Activated B cell treated with CpG ODN at 0.5 μM for 24 hours (primary cell): ENCODE measurements at places on chromosomes 2 and 18. TPM values are rescaled to one million over a fixed set of nuclear protein-coding genes. Genes with fewer than 3 reads are reported as not detected.

Gene INHBB
- total RNA-seq, result not detected in 2 replicates

DNA sequence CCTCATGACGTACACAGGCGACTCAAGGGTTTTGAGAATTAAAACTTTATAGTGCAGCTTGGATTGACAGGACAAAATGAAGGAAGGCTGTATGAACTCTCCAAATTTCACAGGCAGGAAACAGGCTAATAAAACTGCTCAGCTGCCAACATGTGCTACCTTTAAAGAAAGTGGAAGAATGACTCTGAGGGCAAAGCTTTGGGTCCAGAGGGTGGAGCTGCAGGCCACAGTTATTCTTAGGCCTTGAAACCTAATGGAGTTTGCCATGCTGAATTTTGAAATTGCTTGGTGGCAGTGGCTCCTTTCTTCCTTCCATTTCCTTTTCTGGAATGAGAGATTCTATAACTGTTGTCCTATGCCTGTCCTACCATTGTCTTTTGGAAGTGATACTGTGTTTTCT is 34.8 kb downstream of the HAT1 start:
- peaks cover 39% of the 10 kb centered on the region for H3K36me3 ChIP-seq
- DNase-seq, result no peak
- no peaks in the 10 kb centered on the region for H3K27me3 ChIP-seq
- H3K4me1 ChIP-seq, result no peaks in the 10 kb centered on the region

Gene ADAM23
- total RNA-seq, result 0.86 and 1.5 TPM in 2 replicates

Gene SALL3
- not detected in 2 replicates for total RNA-seq

- H3K36me3 ChIP-seq, result no peaks in the 10 kb centered on the region
- no peaks in the 10 kb centered on the region for H3K27me3 ChIP-seq
- H3K4me1 ChIP-seq, result peaks cover 19% of the 10 kb centered on the region
- DNase-seq, result no peak
- no peak overlapping the region for H3K27ac ChIP-seq
Observed at GRCh38 chr2:9332853-9333245, 90.5 kb downstream of the ITGB1BP1 start.

Gene UPP2
- not detected in 2 replicates for total RNA-seq

GRCh38 chr2:241390301-241391206 is 34.5 kb downstream of the FARP2 start:
- H3K36me3 ChIP-seq, result peaks cover 24% of the 10 kb centered on the region
- H3K4me1 ChIP-seq, result peaks cover 54% of the 10 kb centered on the region
- H3K4me3 ChIP-seq, result no peak overlapping the region
- DNase-seq, result no peak
- no peaks in the 10 kb centered on the region for H3K27me3 ChIP-seq

- H3K27ac ChIP-seq, result no peak overlapping the region
- DNase-seq, result no peak
- H3K4me1 ChIP-seq, result peaks cover 19% of the 10 kb centered on the region
Observed at GRCh38 chr2:218860950-218861381, 1.4 kb downstream of the WNT6 start.

DNA sequence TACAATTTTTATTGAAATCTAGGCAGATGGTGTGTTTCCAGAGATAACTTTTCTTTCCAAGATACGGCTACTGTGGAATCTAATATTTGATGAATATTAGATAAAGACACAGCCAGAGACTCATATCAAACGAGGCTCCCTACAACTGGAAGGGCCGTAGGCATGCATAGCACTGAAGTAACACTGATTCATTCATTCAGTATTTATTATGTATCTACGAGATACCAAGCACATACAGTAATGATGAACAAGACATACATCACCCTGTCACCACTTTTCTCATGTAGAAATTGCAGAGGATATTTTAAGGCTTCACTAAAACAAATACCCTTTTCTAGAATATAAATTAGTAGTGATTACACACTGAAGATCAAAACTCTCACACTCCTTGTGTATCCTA is 74.5 kb downstream of the KCTD18 start:
- H3K27me3 ChIP-seq, result peaks cover 4% of the 10 kb centered on the region
- no peak for DNase-seq
- H3K4me3 ChIP-seq, result no peak overlapping the region
- no peak overlapping the region for H3K27ac ChIP-seq

- no peak overlapping the region for H3K27ac ChIP-seq
- DNase-seq, result no peak
- H3K4me3 ChIP-seq, result no peak overlapping the region
- no peaks in the 10 kb centered on the region for H3K4me1 ChIP-seq
Observed at GRCh38 chr2:24857746-24858145, 62.3 kb downstream of the ADCY3 start.

DNA sequence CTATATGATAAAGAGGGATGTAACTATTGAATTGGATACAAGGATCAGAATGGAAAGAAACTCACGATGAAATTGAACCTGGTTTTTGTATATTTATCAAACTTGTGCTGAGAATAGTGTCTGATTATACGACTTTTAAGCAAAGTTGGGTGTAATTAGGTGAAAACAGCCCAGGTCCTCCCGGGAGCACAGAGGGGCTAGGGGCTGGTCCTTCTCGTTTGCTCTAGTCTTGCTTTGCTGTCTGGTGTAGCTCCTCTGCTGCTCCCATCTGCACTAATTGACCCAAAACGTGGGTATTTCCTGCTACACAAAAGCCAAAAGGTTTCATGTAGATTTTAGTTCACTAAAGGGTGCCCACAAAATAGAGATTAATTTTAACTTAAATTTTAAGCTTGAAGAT is 58.7 kb downstream of the HK2 start:
- peaks cover 61% of the 10 kb centered on the region for H3K36me3 ChIP-seq
- no peaks in the 10 kb centered on the region for H3K27me3 ChIP-seq
- no peaks in the 10 kb centered on the region for H3K4me1 ChIP-seq
- DNase-seq, result no peak

Gene FSIP2
- total RNA-seq, result 0.07 and 0.24 TPM in 2 replicates

DNA sequence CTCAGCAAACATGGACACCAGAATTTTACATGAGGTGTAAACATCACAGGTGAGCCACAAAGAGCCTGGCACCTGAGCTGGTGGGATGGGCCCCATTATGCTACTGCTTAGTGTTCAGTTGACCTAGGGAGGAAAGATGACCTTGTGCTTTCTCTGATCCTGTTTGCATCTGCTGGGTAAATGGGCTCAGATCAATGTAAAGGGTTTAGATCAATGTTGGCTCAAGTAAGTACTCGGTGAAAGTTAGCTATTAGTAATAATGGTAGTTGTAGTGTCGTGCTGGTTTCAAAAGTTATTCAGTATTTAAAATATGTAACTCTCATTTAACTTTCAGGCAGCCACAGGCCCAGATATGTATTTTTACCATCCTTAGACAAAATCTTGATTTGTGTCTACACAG is 19.8 kb downstream of the ABHD3 start:
- no peak for DNase-seq
- peak overlapping the region; percentile 88 for H3K27ac ChIP-seq
- peaks cover 33% of the 10 kb centered on the region for H3K4me1 ChIP-seq
- H3K36me3 ChIP-seq, result peaks cover 13% of the 10 kb centered on the region
- H3K4me3 ChIP-seq, result no peak overlapping the region
